ENCODE measurements at places on chromosomes 7 and 10.

DNA sequence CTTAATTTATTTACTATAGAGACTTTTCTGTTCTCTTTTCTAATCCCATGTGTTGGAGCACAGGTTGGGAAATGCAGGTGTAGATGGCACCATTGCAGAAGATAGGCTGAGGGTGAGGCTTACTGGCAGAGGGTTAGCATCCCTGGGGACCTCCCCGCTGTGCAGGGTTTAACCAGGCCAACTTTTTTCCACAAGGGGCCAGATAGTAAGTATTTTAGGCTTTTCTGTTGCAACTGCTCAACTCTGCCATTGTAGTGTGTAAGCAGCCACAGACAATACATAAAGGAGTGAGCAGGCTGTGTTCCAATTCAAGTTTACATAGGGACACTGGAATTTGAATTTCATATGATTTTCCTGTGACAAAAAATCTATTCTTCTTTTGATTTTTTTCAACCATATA, 34.6 kb upstream of the AOAH start:
- no peak for DNase-seq

DNA sequence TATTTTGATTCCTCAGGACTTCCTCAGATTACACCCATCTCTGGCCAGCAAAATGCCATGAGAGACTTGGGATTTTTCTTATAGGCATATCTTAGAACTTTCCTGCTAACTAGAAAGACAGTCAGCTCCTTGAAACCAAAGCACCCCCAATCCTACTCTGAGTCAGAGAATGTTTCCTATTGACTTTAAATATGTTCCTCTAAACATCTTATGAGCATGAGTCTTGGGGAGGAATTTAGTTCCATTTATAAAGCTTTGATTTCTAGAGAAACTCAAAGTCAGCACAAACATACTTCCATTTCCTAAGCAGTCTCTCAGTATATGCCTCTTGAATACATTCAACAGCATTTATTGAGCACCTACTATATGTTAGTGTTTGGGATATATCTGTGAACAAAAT, 128.5 kb downstream of the INHBA start:
- DNase-seq: no peak

DNA sequence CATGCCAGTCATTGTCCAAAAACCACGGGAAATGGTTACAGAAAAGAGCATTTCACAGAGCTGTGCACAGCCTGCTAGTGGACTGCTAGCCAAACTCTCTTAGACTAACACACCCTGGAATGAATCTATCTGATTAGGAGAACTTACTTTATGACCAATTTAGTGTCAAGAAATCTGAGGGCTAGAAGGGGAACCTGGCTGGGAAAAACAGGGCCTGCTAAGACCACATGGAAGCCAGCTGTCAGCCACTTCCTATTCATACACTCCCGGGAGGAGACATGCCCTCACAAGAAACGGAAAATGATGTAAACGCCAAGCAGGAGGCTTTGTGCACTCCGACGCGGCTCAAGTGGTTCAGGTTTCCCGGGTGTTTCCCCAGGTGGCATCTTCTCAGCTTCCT, 54.8 kb downstream of the MPP7 start:
- DNase-seq: no peak

DNA sequence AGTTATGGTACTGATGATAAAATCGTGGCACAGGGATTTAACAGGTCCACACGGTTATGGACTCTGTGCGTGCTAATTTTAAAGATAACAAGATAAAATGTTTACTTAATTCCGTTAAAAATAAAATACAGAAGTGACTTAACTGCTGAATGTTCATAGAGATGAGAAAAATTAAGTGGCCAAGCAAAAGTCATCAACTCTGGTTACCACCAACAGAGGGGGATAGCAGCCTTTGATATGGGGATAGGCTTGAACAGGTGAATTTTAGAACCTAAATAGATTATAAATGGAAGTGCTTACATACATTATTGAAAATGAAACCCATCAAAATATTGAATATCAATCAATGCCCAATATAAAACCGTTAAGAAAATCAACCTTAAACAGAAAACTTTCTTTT, 245.0 kb downstream of the WDR37 start:
- no peak for DNase-seq

GRCh38 chr10:112390125-112390703, 16.3 kb downstream of the ACSL5 start:
- no peak for DNase-seq

GRCh38 chr10:36779238-36779846, 346.1 kb upstream of the ANKRD30A start:
- DNase-seq: peak; percentile 0

DNA sequence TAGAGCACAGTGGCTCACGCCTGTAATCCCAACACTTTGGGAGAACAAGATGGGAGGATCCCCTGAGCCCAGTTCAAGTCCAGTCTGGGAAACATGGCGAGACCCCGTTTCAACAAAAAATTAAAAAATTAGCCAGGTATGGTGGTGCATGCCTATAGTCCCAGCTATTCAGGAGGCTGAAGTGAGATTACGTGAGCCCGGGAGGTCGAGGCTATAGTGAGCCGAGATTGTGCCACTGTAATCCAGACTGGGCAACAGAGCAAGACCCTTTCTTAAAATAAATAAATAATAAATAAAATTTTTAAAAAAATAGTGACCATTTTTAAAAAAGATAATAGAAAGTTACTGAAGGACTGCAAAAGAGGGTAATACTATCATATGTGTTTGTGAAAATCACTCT, 28.8 kb downstream of the MTPAP start:
- DNase-seq: no peak

DNA sequence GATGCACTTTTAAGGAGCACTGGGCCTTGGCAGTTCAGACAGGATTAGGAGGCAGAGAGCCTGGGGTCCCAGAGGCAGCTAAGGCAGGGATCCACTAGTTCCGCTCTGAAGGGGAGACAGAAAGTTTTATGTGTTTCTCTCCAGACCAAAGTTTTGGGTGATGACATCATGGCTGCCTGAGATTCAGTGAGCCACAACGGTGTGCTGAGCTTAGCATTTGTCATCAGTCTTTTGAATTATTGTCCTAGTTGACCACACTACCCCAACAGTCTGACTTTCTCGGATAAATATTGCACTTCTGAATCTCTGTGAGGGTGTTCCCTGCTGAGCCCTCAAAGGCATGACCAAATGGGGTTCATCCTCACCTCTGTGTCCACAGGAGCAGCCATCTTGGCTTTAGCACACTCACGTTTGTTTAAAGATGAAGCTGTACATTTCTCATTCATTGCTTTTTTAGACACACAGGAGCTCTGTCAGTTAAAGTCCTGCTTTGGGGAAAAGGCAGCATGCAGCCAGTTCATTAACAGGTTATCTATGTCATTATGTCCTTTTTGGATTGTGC, 297.7 kb upstream of the LRGUK start:
- no peak for DNase-seq

DNA sequence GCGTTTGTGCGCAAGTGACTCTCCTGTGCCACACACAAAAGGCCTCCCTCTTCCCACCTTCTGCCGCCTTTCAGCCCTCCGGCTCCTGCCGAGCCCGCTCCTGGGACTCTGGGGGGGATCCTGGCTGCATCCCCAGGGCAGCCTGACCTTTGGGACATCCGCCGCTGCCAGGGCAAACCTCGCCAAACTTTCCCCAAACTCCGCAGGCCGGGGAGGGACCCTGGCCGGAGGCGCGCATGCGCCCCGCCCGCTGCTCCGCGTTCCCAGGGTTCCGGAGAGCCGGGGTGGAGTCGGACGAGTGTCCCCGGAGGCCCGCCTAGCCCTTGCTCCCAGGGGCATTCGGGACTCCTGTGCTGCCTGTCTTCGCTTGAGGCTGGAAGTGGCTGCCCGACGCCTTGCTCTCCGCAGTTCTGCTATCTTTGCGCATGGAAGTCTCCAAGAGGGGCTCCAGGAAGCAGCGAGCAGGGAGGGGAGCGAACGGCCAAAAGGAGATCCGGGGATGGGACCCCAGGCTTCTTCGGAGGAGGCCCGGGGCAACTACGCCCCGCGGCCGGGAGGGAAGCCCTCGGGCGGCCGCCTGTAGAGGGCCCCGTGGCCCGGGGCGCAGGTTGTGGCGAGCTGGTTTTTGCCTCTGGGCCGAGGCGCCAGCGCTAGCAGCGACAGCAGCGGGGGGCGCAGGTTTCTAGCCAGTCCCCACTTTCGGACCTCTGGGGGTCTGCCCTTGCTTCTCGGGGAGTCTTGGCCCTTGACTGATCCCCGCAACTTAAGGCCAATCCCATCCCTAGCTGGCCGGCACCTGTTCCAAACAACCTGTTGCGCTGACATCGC, 7.0 kb downstream of the PTF1A start:
- DNase-seq: no peak

- no peak for DNase-seq
Measured at GRCh38 chr7:78014401-78014800, 215.8 kb downstream of the PHTF2 start.

- no peak for DNase-seq
Measured at GRCh38 chr10:71547312-71547711, 150.6 kb downstream of the CDH23 start.

GRCh38 chr7:157573244-157573643, 236.4 kb downstream of the DNAJB6 start:
- no peak for DNase-seq

- no peak for DNase-seq
Measured at GRCh38 chr7:99380823-99381663, 6.5 kb downstream of the ARPC1B start.

DNA sequence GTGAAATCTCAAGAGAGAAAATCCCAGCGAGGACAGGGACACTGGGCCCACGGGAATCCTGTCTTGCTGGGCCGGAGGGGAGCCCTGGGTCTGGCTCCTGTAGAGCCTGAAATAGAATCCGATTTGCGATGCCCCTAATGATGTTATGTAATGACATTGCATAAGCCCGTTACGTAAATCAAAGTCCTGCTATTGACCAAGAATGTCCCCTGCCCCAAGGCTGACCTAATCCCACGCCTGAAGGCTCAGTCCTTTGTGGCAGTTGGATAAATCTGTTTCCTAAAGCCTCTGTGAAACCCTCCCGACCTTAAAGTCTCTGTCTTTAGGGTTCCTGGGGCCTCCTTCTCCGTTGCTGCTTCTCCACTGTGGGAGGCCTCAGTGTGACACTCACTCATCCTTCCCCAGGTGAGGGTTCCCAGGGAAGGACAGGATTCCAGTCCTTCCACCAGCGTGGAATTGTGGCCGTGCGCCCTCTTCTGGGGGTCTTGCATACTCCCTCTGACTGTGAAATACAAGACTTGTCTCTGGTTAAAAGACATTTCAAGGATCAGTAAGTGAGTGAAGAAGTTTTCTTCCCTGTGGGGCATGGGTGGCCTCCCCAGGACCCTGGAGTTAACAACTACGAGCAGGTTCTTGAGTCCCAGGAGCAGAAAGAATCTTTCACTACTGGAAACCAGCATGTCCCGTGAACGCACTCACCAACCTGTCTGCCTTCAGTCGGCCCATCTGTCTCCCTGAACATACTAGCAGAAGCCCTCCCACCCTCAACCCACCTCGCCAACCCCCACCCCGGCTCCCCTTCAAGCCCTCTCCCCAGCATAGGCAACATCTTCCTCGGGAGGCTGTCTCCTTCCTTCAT, 19.8 kb downstream of the ZNF467 start:
- no peak for DNase-seq

GRCh38 chr10:119896061-119896655, 3.6 kb downstream of the SEC23IP start:
- DNase-seq: no peak

- no peak for DNase-seq
Measured at GRCh38 chr10:100138921-100139496, 46.8 kb downstream of the ERLIN1 start.

GRCh38 chr7:100801833-100802568, 25.3 kb downstream of the EPHB4 start:
- DNase-seq: peak; percentile 23

- DNase-seq: no peak
Measured at GRCh38 chr7:140501966-140502365, 22.7 kb upstream of the MKRN1 start.

DNA sequence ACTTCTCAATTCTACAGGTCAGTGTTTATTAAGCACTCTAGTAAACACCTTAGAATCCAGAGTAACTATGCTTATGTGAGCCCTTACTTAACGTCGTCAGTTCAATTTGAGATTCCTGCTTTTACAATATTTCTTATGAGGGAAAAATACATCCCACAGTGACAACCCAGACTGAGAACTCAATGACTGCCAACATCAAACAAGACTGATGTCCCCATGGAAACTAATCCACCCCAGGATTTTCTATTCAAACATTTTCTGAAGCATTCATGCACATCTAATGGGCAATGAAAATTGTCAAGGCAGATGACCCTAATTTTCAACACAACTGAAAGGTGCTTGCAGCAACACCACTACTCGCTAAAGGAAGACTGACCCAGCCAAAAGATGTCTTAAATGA, 67.0 kb downstream of the ATE1 start:
- no peak for DNase-seq

DNA sequence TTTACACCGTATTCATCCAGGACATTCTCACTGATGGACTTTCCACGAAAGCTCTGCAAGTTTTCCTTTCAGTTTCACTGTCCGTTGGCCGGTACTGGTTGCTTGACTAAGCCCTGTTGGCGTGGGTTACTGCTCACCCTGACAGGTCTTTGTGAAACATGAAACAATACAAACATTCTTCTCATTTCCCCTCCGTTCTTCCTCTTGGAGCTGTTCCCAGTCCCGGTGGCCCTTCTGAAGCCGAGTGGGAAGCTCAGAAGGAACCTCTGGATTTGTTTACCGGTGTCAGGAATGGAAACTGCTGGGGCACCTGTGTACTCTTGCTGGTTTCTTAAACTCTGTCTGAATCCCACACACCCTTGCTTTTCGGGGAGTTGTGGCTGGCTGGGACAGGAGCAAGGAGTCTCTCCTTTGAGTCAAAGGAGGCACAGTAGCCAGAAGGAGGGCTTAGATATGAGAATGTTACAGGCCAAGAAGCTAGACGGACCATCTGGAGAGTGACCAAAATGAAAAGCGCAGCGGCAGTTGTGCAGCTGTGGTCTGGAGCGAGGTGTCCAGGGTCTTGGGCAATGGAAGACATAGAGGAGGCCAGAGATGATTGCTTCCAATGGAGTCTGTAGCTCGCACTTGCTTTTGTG, 45.7 kb downstream of the LYZL2 start:
- DNase-seq: peak; percentile 62

GRCh38 chr7:64182036-64182790, 24.8 kb upstream of the ZNF735 start:
- DNase-seq: no peak

DNA sequence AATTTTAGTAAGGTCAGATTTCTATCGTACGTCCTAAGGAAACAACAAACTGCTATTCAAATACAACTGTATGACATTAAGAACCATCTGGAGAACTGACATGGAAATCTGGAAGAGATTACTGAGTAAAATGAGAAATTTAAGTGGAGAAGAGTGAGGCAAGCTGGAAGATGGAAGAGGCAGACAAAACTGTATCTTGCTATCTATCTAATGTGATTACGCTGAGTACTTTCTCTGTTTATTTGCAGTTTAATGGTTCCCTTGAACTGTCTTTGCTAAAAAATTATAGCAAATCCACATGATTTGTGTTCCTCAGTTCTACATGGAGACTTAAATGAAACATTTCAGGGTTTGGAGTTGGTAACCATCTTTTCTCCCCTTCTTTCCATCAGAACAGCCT, 927.1 kb upstream of the MBL2 start:
- DNase-seq: no peak

DNA sequence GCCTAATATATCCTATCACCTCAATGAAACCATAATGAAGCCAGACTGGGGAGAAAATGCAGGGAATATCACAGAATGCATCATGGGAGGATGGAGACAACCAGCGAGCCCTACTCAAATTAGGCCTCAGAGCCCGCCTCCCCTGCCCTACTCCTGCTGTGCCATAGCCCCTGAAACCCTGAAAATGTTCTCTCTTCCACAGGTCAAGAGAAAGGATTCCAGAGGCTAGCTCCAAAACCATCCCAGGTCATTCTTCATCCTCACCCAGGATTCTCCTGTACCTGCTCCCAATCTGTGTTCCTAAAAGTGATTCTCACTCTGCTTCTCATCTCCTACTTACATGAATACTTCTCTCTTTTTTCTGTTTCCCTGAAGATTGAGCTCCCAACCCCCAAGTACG, 31.5 kb downstream of the PRSS2 start:
- DNase-seq: no peak
